ENCODE measurements at places on chromosomes 5 and 9.

DNA sequence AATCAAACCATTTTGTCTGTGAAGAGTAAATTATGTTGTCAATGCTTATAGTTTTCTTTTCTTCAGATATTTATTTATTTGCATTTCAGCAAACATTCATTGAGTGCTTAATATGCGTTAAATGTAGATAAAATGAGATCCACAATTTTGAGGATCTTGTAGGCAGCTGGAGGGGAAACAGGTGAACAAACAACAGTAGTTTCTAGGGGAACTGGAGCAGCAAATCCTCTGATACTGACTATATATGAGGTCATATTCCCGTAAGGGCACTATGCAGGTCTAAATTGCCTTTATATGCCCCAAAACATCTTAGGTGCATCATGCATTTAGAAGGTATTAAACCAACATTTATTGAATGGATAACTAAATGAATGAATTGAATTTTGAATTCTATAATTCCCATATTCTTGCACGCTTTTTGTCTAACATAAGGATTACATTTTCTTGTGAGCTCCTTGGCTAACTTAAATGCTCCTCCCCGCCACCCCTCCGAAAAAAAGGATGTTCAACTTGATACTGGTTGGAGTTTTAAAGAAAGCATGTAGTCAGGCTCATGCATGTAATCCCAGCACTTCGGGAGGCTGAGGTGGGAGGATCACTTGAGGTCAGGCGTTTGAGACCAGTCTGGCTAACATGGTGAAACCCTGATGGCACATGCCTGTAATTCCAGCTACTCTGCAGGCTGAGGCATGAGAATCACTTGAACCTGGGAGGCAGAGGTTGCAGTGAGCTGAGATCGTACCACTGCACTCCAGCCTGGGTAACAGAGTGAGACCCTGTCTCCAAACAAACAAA, 299.8 kb downstream of the TMEM38B start:
- no peaks in the 10 kb centered on the region for H3K27me3 ChIP-seq
- no peaks in the 10 kb centered on the region for H3K36me3 ChIP-seq
- no peak overlapping the region for H3K4me3 ChIP-seq
- no peak for DNase-seq
- H3K27ac ChIP-seq = no peak overlapping the region

DNA sequence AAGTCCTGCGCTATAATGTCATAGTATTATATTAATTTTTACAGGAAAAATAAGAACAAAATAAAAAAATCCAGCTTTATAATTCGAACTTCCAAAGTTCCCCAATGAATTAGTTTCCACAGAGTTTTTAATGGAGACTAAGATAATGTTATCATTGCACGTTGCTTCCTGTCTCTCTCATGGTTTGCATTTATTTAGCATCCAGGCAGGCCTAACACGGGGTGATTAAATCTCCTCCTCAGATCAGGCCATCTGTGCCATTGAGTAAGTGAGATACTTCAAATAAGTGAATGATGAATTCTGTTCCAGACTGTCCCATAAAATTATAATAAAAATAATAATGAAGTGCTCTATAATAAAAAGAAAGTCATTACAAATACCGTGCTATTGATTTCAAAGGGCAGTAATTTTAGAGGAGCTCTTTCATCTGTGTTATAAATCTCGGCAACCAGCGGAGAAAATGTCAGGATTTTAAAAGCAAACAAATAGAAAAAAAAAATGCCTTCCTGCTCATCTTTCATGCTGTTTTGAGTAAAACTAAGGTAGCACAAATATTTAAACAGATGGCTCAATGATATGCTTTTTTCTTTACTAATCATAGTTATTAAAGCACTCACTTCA, 570.6 kb upstream of the ZNF608 start:
- no peaks in the 10 kb centered on the region for H3K4me1 ChIP-seq
- no peaks in the 10 kb centered on the region for H3K36me3 ChIP-seq
- H3K27me3 ChIP-seq = no peaks in the 10 kb centered on the region
- DNase-seq = no peak
- H3K4me3 ChIP-seq = no peak overlapping the region

DNA sequence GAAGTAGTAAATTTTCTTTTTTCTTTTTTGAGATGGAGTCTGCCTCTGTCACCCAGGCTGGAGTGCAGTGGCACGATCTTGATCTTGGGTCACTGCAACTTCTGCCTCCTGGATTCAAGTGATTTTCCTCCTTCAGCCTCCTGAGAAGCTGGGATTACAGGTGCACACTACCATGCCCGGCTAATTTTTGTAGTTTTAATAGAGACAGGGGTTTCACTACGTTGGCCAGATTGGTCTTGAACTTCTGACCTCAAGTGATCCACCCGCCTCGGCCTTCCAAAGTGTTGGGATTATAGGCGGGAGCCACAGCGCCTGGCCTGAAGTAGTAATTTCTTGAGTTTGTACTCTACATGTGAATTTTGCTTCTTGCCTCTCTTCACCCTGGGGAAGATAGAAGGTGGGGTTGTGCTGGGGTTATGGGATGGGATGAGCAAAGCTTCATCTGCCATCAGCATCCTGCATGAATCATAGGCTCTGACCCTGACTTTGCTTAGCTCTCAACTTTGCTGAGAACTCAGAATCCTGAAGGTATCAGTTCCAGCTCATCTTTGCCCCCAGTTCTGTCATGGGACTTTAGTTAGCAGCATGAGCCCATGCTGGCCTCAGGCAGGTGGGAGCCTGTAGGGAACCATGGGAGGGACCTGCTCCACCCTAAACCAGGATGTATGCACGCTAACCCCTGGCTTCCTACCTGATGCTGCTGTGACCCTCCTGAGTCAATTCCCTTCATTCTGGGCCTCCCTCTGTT, 9.3 kb upstream of the CCL21 start:
- DNase-seq = no peak
- H3K27me3 ChIP-seq = no peaks in the 10 kb centered on the region
- no peak overlapping the region for H3K4me3 ChIP-seq
- H3K36me3 ChIP-seq = no peaks in the 10 kb centered on the region

DNA sequence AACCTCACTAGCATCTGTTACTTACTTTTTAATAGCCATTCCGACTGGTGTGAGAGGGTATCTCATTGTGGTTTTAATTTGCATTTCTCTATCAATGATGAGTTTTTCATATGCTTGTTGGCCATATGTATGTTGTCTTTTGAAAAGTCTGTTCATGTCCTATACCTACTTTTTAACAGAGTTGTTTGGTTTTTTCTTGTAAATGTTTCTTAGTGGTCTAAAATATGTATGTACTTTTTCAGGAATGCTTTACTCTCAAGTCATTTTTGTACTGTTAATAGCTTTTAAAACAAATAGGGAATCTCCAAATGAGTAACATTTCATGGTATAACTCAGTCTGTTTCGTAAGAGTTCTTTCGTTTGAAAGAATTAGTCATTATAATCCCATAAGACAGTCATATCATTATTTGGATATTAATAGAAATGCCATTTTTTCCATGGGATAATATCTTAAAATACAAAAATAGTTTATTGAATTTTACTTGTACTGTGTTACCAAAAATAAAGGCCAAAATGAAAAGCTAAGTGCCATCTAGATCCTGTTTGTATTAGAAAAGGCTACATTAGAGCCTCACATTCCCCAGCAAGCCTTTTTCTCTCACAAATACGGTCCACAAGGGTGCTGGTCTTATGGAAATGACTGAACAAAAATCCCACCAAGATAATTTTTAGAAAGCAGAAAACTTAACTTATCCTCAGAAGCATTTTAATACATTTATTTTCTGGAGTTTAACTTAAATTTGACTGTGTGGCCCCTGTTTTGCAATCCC, 247.7 kb downstream of the PJA2 start:
- H3K27ac ChIP-seq = no peak overlapping the region
- peaks cover 4% of the 10 kb centered on the region for H3K27me3 ChIP-seq
- H3K4me1 ChIP-seq = peaks cover 3% of the 10 kb centered on the region

GRCh38 chr5:151740958-151741373, 17.5 kb downstream of the ATOX1 start:
- no peak overlapping the region for H3K4me3 ChIP-seq
- H3K4me1 ChIP-seq = peaks cover 20% of the 10 kb centered on the region
- H3K36me3 ChIP-seq = peaks cover 42% of the 10 kb centered on the region
- H3K27me3 ChIP-seq = no peaks in the 10 kb centered on the region
- DNase-seq = no peak
- no peak overlapping the region for H3K27ac ChIP-seq

DNA sequence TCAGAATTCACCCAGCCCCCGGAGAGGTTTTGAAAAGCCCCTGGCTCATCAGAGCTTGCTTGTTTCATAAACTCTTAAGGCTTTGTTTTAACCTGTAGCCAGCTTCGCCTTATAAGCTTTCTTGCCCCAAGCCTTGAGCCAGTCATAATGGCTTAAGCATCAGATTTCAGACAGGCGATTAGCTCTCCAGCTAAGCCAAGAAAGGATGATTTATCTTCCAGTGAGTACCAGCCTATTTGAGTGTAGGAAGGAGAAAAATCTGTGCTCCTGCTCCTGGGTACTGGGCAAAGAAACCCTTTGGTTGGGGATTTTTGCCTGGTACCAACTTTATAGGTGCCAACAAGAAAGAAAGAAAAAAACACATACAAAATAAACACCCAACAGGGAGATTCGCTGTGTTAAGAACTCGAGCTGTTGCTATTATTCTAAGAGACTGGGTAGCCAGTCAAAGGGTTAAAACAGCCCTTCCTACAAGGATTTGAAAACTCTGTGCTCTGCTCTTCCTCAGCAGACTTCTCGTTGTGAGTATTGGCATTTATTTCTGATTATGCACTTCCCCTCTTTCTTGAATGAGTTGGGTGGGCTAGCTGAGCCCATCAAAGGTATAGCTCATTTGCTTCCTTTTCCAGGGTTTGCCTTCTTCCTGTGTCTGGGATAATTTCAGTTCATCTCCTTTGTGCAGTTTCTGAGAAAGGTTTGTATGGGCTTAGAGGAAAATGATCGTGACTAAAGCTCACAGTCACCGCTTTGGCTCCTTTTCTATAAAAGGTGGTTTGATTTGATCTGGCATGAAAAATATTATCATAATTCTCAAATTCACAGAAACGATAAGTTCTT, 157.2 kb upstream of the DMRT1 start:
- no peak overlapping the region for H3K27ac ChIP-seq
- DNase-seq = no peak
- H3K4me1 ChIP-seq = no peaks in the 10 kb centered on the region
- H3K36me3 ChIP-seq = no peaks in the 10 kb centered on the region

DNA sequence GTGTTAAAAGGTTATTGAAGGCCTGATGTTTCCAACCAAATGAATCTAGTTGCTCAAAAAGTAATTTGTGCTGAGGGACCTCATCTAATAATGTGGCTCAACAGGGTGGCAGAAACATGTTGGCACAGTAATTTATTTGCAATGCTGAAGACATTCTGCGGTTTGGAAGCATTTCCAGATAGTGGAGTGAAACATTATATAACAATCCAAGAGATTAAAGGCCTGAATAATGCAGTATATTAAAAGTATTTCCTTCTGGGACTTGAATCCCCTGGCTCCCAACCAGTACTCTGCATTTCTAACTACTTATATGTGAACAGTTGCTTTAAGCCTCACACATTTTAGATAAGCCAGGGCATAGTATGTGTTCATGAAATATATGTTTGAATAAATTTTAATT, 25.9 kb upstream of the ALDH1A1 start:
- H3K27me3 ChIP-seq = no peaks in the 10 kb centered on the region
- H3K36me3 ChIP-seq = no peaks in the 10 kb centered on the region
- no peak overlapping the region for H3K4me3 ChIP-seq
- DNase-seq = no peak
- H3K27ac ChIP-seq = no peak overlapping the region
